ENCODE measurements at places on chromosomes 11 and 22. TPM values are rescaled to one million over a fixed set of nuclear protein-coding genes. Genes with fewer than 3 reads are reported as not detected.

DNA sequence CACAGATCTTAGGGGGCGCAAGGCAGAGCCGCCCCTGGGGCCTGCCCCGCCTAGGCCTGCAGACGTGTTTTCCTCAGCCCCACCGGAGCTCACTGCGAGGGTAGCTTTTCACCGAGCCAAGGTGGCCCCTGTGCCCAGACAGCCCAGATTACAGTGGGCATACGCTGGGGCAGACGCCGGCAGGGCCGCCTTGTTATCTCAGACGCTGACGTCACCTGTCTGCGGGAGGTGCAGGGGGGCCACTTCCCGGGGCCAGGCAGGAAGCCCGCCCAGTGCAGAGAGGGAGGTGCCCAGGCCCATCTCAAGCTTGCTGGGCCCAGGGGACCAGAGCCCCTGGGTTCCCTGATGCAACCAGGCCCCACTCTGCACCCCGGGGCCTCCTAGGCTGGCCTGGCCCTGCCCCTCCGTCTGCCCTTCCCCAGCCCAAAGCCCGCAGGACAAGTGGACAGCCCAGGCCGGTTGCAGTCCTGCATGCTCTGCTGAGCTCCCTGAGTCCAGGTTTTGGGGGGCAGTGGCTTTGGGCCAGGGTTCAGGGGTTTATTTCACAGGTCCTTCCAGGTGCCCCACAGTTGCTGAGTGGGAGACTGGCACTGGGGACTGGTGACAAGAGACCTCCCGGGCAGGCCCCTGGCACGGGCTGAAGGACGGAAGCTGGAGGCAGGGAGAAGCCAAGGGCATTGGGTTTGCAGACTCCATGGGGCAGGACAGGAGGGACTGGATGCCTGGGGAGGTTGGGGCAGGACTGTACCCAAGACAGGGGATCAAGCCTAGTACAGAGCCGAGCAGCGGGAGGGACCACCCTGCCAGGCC, 38.6 kb downstream of the IGF2 start:
- DNase-seq, result peak; percentile 67

DNA sequence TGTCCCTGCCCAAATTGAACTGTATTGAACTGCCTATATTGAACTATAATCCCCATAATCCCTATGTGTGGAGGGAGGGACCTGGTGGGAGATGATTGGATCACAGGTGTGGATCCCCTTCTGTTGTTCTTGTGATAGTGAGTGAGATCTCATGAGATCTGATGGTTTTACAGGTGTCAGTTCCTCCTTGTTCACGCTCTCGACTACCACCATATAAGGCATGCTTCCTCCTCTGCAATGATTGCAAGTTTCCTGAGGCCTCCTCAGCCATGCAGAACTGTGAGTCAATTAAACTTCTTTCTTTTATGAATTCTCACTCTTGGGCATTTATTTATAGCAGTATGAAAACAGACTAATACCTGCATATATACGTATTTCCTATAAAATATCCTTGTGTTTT, 206.5 kb upstream of the PDGFD start:
- DNase-seq, result no peak

GRCh38 chr11:9740202-9740883, 76.5 kb downstream of the SWAP70 start:
- no peak for DNase-seq

DNA sequence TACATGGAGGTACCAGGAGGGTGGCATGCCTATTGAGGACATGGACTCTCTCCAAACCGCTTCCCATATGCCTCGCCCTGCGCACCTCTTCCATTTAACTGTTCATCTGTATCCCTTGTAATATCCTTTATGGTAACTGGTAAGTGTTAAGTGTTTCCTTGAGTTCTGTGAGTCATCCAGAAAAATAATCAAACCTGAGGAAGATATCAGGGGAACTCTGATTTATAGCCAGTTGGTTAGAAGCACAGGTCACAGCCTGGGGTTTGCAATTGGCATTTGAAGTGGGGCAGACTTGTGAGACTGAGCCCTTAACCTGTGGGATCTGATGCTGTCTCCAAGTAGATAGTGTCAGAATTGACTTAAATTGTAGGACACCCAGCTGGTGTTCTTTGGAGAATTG, 27.6 kb upstream of the CAT start:
- DNase-seq, result no peak

DNA sequence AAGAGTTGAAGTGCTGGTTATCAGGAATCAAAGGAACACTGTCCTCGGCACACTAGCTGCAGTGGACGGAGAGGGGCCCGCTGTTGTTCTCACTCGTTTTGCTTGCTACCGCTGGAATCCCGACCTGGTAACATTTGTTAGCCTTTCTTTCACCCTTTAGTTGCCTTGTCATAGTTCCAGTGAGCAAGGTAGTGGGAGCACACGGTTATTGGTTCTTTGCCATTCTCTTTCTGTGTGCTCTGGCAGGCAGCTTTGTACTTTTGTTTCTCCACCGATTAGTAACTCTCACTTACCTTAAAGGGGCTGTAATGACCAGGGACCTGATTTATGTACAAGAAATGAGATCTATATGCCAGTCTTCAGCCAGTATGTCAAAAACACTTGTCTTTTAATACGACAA, 1.8 kb downstream of the DEPDC7 start:
- no peak for DNase-seq

DNA sequence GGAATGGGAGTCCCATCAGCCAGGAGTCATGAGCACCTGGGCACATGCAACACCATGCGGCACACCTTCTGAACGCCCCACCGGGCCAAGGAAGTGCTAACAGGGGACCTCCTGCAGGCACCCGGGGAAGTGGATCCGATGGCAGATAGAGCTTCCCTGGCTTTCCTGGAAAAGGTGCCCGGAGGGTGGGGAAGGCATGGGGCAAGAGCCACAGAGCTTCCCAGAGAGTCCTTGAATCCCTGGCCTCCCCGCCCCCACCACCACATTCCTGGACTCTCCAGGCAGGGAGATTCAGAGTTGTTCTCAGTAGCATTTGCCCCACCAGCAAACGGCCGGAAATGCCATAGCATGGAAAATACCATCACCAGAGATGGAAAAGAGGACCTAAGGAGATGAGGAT, 8.3 kb downstream of the TRIM29 start:
- DNase-seq, result peak; percentile 9

DNA sequence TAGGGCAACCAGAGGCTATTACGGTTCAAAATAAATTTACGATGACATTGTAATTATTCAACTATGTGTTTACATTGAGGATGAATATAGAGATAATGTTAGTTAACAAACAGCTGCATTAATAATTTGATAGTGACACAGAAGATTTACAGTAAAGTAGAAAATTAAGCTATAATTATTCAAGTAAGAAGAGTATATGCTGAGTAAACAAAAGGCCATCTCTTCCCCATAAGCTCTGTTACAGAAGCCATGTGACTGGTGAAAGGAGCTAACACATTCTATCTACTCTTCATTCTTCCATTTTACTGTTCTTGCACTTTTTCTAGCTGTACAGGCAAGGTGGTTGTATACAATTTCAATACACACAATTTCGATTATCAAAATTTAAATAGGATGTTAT, 54.2 kb downstream of the IMMP1L start:
- no peak for DNase-seq

DNA sequence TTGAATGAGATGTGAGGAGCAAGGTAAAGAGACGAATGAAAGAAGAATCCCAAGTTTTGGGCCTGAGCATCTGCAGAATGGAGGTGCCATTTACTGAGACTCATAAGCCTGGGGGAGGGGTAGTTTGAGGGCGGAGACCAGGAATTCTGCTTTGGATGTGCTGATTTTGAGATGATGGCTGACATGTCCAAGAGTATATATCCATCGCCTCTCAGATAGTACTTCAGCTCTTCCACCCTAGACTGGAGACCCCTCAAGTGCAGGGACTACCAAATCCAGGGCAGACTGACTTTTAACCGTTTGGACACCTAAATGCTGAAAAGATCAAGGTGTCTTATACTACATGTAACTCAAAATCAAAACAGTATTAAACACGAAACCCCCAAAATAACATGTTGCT, 1.3 kb upstream of the SDF2L1 start:
- no peak for DNase-seq

DNA sequence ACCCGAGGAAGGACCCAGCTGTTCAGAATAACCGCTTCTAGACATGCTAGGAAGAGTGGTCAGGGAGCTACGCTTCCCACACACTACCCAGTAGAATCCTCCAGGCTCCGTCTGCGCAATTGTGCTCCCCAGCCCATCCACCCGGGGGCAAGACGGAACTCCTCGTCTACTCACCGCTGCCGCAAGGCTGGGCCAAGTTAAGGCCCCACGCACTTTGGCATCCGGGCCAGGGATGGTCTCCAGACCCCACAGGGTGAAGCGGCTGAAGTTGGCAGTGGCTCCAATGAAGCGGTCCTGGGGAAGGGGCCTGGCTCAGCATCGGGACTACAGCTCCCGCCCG, 757 bp downstream of the RNASEH2C start:
- peak; percentile 37 for DNase-seq

Gene PANX2
- 0.43 TPM for total RNA-seq

Gene TNNT3
- not detected for total RNA-seq

Gene FGF4
- total RNA-seq, result not detected

Gene TMEM41B
- total RNA-seq, result 48.8 TPM

Gene LRRC56
- total RNA-seq, result 0.64 TPM

Gene VPS11
- 24.2 TPM for total RNA-seq

Gene TMEM132A
- 29.3 TPM for total RNA-seq

Gene FAM180B
- total RNA-seq, result not detected
